ENCODE measurements at places on chromosomes 5 and 9.

GRCh38 chr5:139708877-139709581, 60.9 kb downstream of the CXXC5 start:
- peak; percentile 65 for DNase-seq

GRCh38 chr9:95738438-95738837, 137.1 kb upstream of the ERCC6L2 start:
- no peak for DNase-seq

GRCh38 chr9:115207003-115207836, 89.3 kb upstream of the TNC start:
- DNase-seq: no peak

DNA sequence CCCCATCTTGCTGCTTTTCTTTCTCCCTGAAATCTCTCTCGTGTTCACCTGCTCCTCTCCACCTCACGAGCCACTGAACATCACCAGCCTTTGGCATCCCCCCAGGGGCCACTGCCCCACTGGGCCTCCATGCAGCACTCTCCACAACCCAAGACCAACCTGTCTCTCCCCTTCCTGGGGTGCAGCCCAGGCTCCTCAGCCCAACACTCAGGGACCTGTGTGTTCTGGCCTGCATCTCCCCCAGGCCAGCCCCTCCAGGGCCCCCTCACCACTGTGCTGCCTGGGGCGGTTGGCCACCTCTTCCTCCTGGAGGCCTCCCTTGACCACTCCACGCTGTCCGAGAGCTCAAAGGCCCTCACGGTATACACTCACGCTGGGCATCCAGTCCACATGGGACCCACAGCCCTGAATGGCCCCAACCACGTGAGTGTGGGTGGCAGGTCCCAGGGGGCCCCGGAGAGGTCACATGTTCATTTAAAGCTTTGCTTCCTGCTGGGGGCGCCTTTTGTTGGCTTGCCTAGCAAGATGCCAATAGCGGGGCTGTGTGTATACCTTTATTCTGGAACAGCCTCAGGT, 453 bp upstream of the DOK3 start:
- DNase-seq: no peak

DNA sequence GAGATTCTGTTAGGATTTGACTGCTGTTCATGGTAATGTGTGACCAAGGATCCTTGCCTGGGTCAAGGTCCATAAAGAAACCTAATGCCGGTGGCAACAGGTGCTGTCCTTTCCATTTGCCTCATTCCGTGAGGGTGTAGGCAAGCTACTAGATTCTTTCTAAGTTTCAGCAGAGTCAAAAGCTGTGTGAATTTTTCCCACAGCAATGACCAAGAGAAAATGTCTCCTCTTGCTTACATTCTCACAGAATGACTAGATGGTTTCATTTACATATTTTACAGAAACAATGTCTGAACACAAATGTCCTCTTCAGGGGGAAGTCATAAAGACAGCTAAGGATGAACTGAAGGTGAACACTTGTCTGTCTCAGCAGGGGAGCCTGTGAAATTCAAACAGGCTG, 75.3 kb upstream of the SV2C start:
- DNase-seq: no peak

DNA sequence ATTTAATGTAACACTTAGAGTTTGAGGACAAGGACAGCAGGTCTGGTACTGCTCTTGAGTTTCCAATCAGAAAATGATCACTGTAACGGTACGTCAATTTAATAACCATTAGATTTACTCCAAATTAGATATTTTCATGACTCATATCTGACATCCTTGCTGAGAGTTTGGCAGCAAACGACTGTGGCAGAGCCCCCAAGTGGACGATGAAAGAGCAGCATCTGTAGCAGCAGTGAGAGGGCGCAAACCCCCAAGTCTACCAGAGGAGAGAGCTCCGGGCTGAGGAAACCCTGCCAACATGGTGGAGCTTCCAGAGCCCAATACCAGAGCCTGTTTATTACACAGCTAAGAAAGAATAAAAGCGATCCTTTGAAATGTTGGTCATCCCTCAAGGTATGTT, 73.2 kb upstream of the EPB41L4A start:
- no peak for DNase-seq

- DNase-seq: no peak
These were observed 14.0 kb upstream of the PWWP2A start for GRCh38 chr5:160133071-160133917.

DNA sequence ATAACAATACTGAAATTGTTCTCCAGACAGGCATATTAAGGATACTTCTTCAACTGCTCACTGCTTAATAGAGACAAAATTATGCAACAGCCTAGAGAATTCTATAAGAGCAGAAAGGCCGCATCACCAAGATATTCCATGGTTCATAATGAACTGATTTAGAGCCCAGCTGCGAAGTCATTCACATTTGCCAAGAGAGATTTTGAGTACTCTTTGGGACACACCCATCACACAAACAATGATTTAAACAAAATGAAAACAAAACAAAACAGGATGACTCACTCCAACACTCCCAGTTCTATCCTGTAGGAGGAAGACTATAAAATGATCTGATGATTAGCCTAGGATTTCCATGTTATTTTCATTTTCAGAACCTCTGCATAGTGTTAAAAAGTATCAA, 145.7 kb upstream of the GNA14 start:
- DNase-seq: no peak

DNA sequence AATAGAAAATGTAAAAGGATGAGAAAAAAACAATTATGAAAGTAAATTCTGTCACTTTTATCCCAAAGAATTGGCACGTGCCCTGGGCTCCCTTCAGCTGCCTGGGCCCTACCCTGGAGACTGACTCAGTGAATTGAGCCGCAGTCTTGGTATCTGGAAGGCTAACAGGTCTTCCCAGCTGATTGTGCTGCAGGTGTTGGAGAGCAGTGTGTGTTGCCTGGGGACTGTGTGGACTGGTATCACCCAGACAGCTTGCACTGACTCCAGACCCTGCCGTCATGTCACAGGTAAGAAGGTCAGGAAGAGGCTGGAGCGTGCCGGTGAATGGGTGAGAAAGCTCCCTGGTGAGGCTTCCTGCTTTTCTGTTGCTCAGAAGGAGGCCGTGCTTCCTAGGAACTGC, 83.3 kb downstream of the AOPEP start:
- DNase-seq: no peak

- DNase-seq: no peak
These were observed 510.2 kb downstream of the PRELID2 start for GRCh38 chr5:145324767-145325479.

DNA sequence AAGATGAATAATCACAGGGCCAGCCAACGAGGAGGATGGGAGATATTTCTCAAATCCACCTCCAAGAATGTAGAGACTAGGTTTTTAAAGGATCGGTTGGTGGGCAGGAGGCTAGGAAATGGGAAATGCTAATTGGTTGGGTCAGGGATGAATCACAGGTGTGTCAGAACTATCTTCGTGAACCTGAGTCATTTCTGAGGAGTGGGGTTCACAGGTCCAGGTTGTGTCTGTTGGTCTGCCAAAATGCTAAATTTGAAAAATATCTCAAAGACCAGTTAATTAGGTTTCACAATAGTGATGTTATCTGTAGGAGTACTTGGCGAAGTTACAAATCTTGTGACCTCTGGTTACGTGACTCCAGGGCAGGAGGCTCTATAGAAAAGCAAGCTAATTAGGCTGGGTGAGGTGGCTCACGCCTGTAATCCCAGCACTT, 2.6 kb upstream of the PLAA start:
- DNase-seq: no peak

DNA sequence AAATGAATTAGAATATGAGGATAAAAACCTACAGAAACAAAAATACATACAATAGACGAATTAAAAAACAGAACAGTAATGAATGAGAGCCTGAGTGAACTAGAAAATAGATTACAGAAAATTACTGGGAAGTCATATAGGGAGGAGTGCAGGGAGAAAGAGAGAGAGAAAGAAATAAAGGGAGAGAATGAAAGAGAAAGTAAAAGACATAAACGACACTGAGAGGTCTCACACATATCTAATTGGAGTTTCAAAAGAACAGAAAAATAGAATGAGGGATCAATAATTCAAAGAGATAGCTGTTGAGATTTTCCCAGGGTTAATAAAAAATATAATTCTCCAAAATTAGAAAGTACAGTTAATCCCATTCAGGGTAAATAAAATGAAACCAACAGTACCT, 156.4 kb upstream of the FTMT start:
- no peak for DNase-seq

GRCh38 chr9:89096807-89097206, 81.8 kb downstream of the SHC3 start:
- DNase-seq: no peak

- DNase-seq: no peak
These were observed 42.9 kb downstream of the FOXI1 start for GRCh38 chr5:170148430-170149205.
